ENCODE measurements at places on chromosomes 3 and 15. TPM values are rescaled to one million over a fixed set of nuclear protein-coding genes. Genes with fewer than 3 reads are reported as not detected.

Gene ATP10A
- total RNA-seq, result 163 TPM

DNA sequence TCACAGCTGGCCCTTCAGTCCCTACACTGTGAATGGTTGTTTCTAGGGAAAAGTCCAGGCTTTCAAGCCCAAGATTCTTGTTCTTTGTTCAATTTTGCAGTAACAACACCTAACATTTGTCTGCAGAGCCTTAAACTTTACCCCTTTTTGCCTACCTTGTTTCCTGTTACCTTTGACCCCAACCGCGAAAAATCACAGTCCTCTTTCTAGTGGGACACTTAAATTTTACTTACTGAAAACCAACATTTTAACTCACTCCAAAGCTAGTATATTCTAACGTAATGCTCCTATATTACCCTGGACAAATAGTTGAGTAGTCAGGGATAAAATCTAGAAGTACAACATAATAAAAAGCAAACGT, 649 bp upstream of the PIK3CB start:
- H3K4me3 ChIP-seq, result peak overlapping the region; percentile 86
- H3K36me3 ChIP-seq, result no peaks in the 10 kb centered on the region
- no peaks in the 10 kb centered on the region for H3K27me3 ChIP-seq
- no peak for DNase-seq
- H3K4me1 ChIP-seq, result peaks cover 15% of the 10 kb centered on the region

- H3K36me3 ChIP-seq, result peaks cover 17% of the 10 kb centered on the region
- H3K27ac ChIP-seq, result peak overlapping the region; percentile 97
- DNase-seq, result peak; percentile 35
- H3K4me3 ChIP-seq, result no peak overlapping the region
Observed at GRCh38 chr15:22888120-22888859, 49.8 kb downstream of the NIPA2 start.

Gene ZBTB11
- 13.3 TPM for total RNA-seq

Gene MORC1
- not detected for total RNA-seq

DNA sequence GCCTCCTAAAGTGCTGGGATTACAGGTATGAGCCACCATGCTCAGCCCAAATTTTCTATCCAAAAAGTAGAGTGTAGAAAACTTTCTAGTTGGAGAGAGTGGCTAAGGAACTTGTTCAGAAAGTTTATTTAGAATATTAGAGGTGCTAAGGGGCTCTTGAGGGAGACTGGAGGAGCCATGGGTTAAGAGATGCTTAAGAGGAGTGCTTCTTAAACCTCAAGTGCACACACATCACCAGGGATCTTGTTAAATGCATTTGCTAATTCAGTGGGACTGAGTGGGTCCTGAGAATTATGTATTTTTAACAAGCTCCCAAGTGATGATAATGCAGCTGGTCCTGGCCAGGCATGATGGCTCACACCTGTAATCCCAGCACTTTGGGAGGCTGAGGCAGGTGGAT, 29.7 kb upstream of the SLMAP start:
- H3K27ac ChIP-seq, result no peak overlapping the region
- H3K27me3 ChIP-seq, result peaks cover 6% of the 10 kb centered on the region
- DNase-seq, result no peak
- no peak overlapping the region for H3K4me3 ChIP-seq

- H3K4me1 ChIP-seq, result no peaks in the 10 kb centered on the region
- H3K27me3 ChIP-seq, result no peaks in the 10 kb centered on the region
- H3K36me3 ChIP-seq, result peaks cover 18% of the 10 kb centered on the region
- no peak overlapping the region for H3K4me3 ChIP-seq
- no peak for DNase-seq
Observed at GRCh38 chr3:113329757-113330156, 111.5 kb downstream of the CFAP44 start.

DNA sequence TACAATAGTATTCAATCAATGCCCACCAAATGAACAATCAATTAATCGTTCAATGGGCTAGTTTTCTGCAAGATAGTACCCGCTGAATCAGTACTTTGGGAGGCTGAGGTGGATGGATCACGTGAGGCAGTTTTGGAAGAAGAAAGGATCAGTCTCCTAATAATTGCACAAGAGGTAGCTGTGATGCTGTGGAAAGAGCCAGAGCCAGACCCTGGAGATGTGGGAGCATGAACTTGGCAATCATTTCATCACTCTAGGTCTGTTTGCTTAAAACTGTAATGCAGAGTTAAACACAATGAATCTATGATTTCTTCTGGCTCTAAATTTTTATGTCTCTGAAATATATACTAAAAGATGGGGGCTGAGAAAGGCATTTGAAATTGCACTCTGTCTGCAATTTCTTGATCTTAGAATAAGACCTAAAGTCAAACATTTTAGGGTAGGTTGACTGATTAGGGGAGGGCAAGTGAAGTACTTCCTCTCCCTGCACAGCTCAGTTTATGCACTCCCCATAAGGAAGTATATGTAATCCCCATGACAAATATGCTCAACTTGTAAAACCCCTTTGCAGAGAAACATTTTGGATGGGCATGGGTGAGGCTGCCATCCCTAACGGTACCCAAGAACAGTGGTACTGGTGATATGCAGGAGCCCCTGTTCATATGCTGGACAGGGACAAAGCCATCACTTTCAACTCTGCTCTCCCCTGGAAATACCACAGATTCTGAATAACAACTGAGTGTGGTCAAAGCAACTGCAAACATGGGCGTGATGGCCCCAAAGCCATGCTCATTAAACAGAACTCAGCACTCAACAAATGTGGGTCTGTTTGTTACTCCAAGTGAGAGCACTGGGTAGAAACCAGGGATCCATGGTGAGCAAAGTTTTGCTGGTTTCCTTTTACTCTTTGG, 28.6 kb upstream of the SPATA12 start:
- no peaks in the 10 kb centered on the region for H3K27me3 ChIP-seq
- DNase-seq, result peak; percentile 1
- no peaks in the 10 kb centered on the region for H3K4me1 ChIP-seq
- H3K4me3 ChIP-seq, result no peak overlapping the region
- no peaks in the 10 kb centered on the region for H3K36me3 ChIP-seq
- no peak overlapping the region for H3K27ac ChIP-seq

DNA sequence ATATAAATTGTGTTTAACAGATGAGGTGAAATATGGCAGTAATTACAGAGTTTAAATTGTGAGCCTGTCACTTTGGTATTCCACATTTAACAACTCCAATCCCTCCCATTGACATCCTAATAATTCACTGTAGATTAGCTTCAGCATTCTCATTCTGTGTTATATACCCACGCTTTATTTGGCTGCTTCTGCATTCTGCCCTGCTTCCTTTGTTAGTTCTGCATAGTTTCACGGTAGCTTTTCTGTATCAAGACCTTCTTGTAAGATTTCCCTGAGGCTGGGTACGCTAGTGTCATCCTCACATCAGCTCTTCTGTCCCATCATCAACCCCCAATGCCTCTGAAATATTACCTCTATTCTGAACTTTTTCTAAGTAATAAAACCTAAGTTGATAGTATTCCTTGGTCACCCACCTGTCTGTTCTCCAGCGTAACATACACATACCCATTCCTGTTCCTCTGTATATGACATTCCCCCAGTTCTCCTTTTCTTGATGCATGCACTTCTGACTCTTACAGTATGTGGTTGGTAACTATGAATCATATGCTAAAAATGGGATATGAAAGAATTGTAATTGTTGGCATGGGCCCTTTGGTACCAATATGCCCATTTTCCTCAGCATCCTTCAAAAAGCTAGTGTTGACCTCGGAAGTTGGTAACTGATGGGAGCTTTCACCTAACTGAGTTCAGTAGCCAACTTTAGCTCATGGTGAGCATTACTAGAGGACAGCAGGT, 171.2 kb downstream of the KLHL25 start:
- H3K36me3 ChIP-seq, result peaks cover 1% of the 10 kb centered on the region
- peak overlapping the region; percentile 37 for H3K4me3 ChIP-seq
- DNase-seq, result no peak
- peaks cover 10% of the 10 kb centered on the region for H3K4me1 ChIP-seq
- H3K27me3 ChIP-seq, result no peaks in the 10 kb centered on the region

GRCh38 chr3:16883057-16883722, 1.6 kb upstream of the PLCL2 start:
- H3K27me3 ChIP-seq, result peaks cover 9% of the 10 kb centered on the region
- H3K36me3 ChIP-seq, result no peaks in the 10 kb centered on the region
- peak overlapping the region; percentile 65 for H3K4me3 ChIP-seq
- no peak for DNase-seq

GRCh38 chr3:196949750-196950149, 7.4 kb upstream of the NCBP2 start:
- DNase-seq, result no peak
- H3K4me3 ChIP-seq, result no peak overlapping the region
- H3K36me3 ChIP-seq, result peaks cover 4% of the 10 kb centered on the region
- H3K4me1 ChIP-seq, result peaks cover 2% of the 10 kb centered on the region

- no peaks in the 10 kb centered on the region for H3K36me3 ChIP-seq
- no peak overlapping the region for H3K27ac ChIP-seq
- no peak overlapping the region for H3K4me3 ChIP-seq
- no peak for DNase-seq
Observed at GRCh38 chr15:60635507-60636352, 156.8 kb upstream of the ICE2 start.

GRCh38 chr3:17626395-17626794, 116.0 kb downstream of the TBC1D5 start:
- no peak overlapping the region for H3K27ac ChIP-seq
- H3K36me3 ChIP-seq, result peaks cover 2% of the 10 kb centered on the region
- H3K27me3 ChIP-seq, result no peaks in the 10 kb centered on the region

GRCh38 chr3:68062926-68063325, 408.5 kb upstream of the SUCLG2 start:
- H3K27ac ChIP-seq, result no peak overlapping the region
- peaks cover 8% of the 10 kb centered on the region for H3K27me3 ChIP-seq
- H3K4me1 ChIP-seq, result no peaks in the 10 kb centered on the region
- H3K36me3 ChIP-seq, result no peaks in the 10 kb centered on the region

- H3K27ac ChIP-seq, result peak overlapping the region; percentile 67
- H3K4me3 ChIP-seq, result no peak overlapping the region
- peaks cover 4% of the 10 kb centered on the region for H3K36me3 ChIP-seq
- H3K27me3 ChIP-seq, result no peaks in the 10 kb centered on the region
- H3K4me1 ChIP-seq, result peaks cover 55% of the 10 kb centered on the region
Observed at GRCh38 chr3:125589547-125590122, 5.7 kb downstream of the OSBPL11 start.

- H3K4me1 ChIP-seq, result peaks cover 23% of the 10 kb centered on the region
- H3K27me3 ChIP-seq, result no peaks in the 10 kb centered on the region
- peak overlapping the region; percentile 91 for H3K27ac ChIP-seq
- H3K36me3 ChIP-seq, result peaks cover 3% of the 10 kb centered on the region
- DNase-seq, result peak; percentile 5
Observed at GRCh38 chr15:28896951-28897350, 11.2 kb downstream of the APBA2 start.

DNA sequence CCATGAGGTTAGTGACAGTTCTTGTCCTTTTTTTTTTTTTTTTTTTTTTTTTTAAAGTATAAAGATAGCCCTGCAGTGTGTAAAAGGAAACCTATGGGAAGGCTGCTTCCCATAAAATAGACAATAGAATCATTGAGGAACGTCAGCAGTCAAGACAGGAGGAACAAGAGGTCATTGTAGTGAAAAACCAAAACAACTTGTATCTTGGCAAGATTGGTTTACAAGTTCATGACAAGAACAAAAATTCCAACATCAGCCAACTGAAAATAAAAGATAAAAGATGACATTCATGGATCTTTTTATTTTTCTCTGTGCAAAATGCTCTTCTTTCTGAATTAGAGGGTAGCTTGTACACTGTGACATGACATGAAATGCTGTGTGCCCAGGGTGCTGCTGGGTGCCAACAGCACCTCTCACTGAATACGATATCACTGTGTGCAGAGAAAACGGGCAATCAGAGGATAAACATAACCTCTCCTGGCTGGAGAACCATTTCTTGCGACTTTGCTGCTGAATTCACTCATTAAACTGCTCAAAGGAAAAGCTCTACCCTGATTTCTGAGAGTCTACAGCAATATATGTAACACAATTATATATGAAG, 30.1 kb upstream of the IP6K2 start:
- H3K4me3 ChIP-seq, result no peak overlapping the region
- DNase-seq, result no peak
- no peaks in the 10 kb centered on the region for H3K4me1 ChIP-seq
- peaks cover 19% of the 10 kb centered on the region for H3K36me3 ChIP-seq
- no peak overlapping the region for H3K27ac ChIP-seq
- no peaks in the 10 kb centered on the region for H3K27me3 ChIP-seq

GRCh38 chr15:51620641-51621040, 1.9 kb downstream of the DMXL2 start:
- H3K4me1 ChIP-seq, result peaks cover 31% of the 10 kb centered on the region
- peak overlapping the region; percentile 76 for H3K27ac ChIP-seq
- H3K36me3 ChIP-seq, result no peaks in the 10 kb centered on the region
- peak overlapping the region; percentile 86 for H3K4me3 ChIP-seq
- peaks cover under 1% of the 10 kb centered on the region for H3K27me3 ChIP-seq
- no peak for DNase-seq

GRCh38 chr15:51094606-51095569, at the start of gene TNFAIP8L3:
TSS of gene TNFAIP8L3 (minus strand) at chr15:51094906. CDS start at chr15:51094595, 311 bp downstream.
- no peak within 1 kb of the TSS for H3K27ac ChIP-seq
- H3K27me3 ChIP-seq, result peaks cover 11% of the 10 kb centered on the region

Gene ZNF662
- total RNA-seq, result not detected

DNA sequence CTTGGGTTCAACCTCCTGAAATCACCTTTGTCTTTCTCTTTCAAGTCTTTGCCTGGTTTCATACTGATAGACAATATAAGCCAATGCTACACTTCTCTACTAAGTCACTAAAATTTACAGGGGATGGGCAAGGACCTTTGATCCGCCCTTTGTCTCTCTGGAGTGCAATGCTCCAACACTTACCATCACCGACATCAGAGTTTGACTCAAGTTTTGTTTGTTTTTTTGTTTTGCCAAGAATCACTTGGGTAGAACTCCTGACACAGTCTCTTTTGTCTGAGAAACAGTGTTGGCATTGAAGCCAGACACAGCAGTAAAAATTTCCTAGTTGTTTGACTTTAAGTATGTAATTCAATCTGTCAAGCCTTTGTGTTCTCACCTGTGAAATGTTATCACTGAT, 29.3 kb downstream of the NFKBIZ start:
- H3K27ac ChIP-seq, result no peak overlapping the region
- H3K4me3 ChIP-seq, result no peak overlapping the region
- H3K4me1 ChIP-seq, result no peaks in the 10 kb centered on the region

Gene SELENOT
- total RNA-seq, result 70.5 TPM

DNA sequence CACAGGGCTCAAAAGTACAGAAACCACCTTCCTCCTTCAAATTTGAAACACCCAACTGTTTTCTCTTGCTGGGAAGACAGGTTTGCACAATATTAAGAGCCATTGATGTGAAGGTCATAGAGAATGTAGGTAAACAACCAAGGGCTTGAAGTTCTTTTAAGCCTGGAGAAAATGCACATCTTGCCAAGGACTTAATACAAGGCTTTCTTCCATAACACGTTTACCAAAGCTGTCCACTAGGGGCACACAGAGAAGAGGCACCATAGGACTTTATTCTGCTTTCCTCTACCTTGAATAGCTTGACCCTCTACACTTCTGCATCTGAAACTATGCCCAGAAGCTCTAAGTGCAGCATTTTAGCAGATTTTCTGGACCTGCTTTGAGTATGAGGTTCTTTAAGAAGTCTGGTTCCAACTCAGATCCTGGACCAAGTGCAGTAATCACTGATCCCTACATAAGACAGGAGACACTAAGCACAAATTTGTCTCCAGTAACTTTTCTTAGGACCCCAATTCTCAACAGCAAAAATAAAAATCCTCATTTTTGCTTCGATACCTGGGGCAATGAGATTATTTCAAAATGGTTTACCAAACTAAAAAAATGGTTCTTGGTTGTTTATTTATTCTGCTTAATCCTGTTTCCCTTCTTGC, 138.0 kb downstream of the FBN1 start:
- H3K36me3 ChIP-seq, result peaks cover 67% of the 10 kb centered on the region
- H3K4me3 ChIP-seq, result no peak overlapping the region
- H3K27me3 ChIP-seq, result no peaks in the 10 kb centered on the region
- peaks cover 25% of the 10 kb centered on the region for H3K4me1 ChIP-seq

Gene AGTR1
- 2.2 TPM for total RNA-seq

All from chondrocyte (in vitro differentiated cells).